ENCODE measurements at places on chromosomes 12 and 14.

DNA sequence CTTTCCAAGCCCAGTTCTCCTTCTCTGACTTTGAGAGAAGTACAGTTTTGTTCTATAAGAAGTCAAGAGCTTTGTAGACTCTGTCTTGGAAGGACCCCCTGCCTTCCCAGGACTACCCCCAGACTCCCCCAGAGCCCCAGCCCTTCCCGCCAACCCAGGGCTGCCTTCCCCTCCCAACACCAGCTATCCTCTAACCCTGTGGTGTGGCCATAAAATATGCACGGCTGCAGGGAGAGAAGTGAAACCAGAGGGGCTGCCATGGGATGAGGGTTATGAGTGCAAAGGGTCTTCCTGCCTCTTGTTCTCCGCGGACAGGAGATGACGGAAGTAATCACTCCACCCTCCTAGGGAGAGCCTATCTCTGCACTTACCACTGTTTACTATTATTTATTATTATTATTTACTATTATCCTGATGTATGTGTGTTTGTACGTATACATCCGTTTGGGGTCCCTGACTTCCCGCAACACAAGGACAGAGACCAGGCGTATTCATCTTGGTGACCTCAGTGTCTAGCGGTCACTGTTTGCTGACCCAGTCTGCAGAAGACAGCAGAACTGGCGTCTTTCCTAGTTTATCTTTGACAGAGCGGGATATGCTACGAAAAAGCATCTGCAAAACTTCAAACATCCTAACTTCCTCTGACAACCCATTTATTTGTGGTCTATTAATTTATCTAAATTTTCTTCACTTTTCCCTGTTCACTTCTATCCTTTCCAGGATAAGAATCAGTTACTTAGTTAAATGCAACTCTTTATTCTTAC lies 3.5 kb upstream of the SCNN1A start:
- no peak for DNase-seq

GRCh38 chr12:19553175-19553574 lies 113.9 kb downstream of the AEBP2 start:
- DNase-seq = no peak

DNA sequence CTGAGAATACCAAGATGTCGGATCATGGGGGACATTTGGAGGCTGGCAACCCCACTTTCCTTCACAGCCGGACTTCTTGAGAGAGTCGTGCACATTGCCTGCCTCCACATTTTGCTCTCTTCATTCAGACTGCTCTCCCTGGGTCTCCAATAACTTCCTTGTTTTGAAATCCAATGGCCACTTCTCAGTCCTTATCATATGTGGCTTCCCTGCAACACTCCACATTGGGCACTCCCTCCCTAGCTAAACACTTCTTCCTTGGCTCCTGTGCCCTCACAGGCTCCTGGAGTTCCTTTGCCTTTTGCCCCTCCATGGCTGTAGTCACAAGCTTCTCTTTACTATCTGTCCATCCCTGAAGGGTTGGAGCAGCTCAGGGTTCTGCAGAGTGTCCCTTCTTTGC lies 30.1 kb downstream of the NPC2 start:
- no peak for DNase-seq

DNA sequence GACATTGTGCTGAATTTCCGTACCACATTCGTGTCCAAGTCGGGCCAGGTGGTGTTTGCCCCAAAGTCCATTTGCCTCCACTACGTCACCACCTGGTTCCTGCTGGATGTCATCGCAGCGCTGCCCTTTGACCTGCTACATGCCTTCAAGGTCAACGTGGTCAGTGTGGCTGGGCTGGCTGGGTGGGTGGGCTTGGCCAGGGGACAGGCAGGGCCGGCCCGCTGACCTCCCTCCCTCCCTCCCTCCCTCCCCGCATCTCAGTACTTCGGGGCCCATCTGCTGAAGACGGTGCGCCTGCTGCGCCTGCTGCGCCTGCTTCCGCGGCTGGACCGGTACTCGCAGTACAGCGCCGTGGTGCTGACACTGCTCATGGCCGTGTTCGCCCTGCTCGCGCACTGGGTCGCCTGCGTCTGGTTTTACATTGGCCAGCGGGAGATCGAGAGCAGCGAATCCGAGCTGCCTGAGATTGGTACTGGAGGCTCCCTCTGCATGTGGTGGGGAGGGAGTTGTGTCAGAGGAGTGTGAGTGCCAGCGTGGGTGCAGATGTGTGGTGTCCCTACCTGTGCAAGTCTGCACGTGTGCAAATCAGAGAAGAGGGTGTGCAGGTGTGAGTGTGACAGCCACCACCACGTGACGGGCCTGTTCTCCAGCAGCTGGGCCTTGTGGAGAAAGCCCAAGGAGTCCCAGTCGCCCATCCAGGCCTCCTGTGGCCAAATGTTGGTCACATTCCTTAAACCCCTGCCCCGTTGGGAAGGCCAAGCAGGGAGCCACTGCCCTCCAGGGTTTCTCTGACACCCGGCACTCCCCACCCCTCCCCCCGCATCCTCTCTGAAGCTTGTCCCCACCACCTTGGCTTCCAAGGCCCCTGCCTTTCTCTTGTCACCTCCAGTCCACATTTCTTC lies 5.3 kb downstream of the KCNH3 start:
- no peak for DNase-seq

DNA sequence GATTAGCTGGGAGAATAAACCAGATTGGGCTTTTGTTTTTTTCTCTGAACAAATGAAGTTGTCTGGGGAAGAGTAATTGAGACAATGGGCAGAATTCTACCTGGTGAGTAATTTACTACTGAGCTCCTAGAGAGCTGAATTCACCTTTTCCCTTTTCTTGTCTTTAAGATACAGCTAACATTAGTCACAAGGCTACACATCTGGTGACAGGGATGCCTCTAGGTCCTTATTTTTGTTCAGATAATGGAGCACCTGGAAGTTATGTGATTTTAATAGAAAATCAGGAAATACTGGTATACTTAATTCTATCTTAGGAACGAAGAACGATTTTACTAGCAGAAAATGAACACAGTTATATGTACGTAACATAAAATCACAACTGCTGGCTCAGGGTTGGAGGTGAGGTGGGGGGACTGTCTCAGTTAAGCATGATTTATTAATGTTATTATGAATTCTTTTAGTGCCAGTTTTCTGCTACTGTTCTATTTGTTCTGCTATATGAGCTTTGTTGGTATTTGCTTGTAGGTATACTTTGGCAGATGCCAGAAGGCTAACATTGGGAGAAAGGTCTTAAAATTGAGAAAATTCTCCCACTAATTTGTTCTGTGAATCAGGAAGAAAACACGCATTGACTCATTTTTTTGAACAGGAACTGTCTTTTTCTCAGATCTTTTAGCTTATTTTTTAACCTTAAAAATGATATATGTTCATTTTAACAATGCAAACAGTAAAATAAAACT lies 482.7 kb upstream of the RGS6 start:
- no peak for DNase-seq

All from adrenal gland (tissue), 19 donors.